ENCODE measurements at places on chromosomes 5 and 9.

- DNase-seq = no peak
Measured at GRCh38 chr9:95336281-95336680, 18.8 kb upstream of the FANCC start.

- no peak for DNase-seq
Measured at GRCh38 chr5:56986626-56986947, 34.7 kb upstream of the MIER3 start.

GRCh38 chr5:57749396-57749795, 266.8 kb upstream of the ACTBL2 start:
- DNase-seq = no peak

GRCh38 chr5:61970218-61970617, 335.8 kb upstream of the KIF2A start:
- no peak for DNase-seq

DNA sequence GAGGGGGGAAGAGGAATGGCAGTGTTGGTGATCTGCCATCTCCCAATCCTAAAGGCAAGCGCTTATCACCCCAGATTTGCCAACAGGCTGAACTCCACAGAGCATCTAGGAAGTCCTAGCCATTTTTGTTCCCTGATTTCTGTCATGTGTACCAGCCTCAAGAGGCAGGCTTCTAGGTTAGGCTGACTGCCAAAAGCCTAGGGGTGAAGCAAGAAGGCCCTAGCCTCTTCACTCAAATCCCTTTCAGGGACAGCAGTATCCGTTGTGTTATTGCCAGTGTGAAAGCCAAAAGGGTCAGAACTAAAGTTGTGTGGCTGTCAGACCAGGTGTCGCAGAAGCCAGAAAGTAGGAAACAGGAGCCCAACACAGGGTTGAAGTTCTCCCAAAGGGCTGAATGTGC, 14.7 kb downstream of the IGIP start:
- no peak for DNase-seq

DNA sequence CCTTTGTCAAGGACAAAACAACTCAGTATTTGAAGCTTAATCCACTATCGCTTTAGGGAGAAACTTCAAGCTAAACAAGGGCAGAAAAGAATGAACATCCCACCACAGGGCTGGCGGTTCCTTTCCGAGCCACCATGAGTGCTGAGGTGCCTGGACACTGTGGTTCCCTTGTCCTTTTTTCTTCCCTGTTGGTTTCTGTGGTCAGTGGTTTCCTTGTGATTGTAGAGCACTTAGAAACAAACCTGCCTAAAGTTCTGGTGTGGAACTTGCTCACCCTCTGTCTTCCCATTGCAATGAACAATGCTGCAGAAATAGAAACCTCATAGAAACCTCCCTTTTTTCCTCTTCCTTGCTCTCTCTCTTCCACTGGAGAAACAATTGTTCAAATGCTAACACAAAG, 79.3 kb upstream of the TBC1D2 start:
- no peak for DNase-seq

GRCh38 chr5:1111727-1112289, at the start of gene SLC12A7:
Gene SLC12A7, minus strand, starts transcription at chr5:1112063. Its CDS starts 72 bp downstream, at chr5:1111991.
- DNase-seq = no peak

DNA sequence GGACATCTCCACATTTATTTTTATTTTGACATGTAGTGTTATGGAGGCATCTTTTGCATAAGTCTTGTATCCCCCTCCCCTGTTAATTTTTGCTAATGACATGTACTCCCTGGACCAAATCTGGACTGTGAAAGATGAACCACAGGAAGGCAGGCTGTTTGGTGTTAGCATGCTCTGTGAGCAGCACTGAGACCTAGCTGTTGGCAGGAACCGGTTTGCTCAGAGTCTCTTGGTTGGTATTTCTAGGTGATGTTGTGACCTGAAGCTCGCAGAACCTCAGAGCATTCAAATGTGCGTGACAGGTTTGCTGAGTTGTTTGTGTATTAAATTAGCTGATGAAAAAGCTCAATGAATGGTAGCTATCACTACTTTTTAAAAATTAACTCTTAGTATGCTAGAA, 53.6 kb upstream of the PHF2 start:
- DNase-seq = no peak

DNA sequence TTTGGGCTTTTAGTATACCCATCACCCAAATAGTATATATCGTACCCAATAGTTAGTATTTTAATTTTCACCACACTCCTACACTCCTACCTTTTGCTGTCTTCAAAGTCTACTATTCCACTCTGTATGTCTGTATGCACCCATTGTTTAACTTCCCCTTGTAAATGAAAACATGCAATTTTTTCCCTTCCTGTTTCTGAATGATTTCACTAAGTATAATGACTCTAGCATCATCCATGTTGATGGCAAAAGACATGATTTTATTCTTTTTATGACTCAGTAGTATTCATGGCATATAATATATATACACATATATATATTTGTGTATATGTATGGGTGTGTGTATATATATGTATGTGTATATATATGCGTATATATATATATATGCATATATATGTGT, 63.1 kb upstream of the FAM174A start:
- DNase-seq = no peak

DNA sequence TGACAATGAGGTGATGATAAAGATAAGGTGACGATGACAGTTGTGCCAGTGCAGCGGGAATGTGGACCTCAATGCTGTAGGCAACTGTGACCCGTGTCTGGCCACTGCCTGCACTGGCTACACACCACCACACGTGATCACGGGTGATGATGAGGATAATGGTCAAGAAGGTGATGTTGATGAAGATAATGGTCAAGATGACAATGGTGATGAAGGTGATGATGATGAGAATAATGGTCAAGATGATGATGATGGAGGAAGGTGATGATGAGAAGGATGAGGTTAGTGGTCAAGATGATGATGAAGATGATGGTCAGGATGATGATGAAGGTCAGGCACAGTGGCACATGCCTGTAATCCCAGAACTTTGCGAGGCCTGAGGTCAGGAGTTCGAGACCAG, 30.7 kb upstream of the AIF1L start:
- DNase-seq = no peak

- DNase-seq = no peak
Measured at GRCh38 chr5:76325876-76326491, 77.1 kb upstream of the IQGAP2 start.

DNA sequence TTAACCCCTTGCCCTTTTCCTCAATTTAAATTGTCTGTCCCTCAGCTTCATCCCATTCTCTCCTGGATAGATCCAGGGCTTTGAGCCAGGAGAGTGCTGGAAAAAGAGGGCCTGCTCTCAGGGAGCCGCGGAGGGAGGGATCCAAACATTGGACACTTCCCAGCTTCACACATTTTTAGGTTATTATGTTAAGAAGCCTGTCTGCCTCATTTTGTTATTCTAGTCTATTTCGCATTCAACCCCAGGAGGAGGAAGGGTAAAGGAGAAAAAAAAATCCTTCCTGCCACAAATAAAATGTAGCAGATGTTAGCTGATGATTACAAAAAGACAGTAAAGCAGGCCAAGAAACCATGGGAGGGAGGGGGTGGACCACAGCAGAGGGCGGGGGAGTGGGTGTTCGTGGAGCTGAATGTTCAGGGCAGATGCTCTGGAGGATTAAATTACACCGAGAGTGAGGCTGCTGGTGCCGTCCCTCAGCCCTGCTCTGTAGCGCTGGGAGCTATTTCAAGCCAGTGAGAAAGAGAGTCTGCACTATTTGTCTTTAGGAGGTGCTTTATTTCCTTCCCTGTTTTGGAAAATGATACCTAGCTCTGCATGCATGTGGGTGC, 60.6 kb upstream of the ZFR start:
- DNase-seq = no peak

DNA sequence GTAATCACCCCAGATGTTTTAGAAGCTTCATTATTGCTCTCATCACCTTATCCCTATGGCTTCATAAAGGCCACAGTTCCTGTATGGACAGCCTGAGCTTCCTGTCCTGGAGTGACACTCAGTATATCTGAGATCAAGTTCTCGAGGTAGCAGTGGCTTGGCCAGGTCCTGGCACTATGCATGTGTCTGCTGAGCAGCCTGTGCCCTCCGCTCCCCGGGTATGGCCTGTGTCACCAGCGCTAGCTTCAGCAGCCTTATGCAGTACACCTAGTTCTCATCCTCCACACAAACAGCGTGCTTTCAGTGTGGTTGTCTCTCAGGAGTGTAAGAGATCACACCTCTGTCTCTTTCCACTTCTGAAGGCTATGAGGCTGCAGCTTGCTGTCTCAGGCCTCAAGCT, 514.7 kb downstream of the DIRAS2 start:
- DNase-seq = no peak

DNA sequence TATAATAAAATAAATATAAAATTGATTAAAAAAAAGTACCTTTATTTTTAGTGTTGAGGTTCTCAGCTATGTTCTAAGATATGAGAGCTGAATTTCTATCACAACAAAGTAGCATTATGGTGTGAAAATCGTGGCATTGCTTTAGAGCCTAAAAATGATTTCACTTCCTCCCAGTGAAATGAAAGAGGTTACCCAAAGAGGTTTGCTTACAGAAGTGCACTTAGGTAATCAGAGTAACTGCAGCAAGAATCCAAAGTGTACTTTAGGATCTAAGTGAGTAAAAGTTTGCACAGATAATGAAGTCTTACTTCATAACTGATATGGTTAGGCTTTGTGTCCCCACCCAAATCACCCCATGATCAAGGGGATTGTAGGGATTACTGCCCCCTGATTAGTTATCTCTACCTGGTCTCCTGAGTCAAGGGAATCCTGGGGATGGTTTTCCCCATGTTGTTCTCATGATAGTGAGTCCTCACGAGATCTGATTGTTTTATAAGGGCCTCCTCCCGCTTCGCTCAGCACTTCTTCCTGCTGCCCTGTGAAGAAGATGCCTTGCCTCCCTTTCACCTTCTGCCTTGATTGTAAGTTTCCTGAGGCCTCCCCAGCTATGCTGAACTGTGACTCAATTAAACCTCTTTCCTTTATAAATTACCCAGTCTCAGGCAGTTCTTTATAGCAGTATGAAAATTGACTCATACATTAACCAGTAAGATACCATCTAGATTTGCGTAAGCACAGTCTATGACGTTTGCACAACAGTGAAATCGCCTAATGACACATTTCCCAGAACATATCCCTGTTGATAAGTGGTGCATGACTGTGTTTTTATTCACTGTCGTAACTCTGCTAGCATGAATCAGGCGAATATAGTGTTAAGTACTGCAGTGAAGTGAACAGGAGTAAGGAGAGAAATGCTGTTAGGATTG, 40.3 kb upstream of the LRRC70 start:
- DNase-seq = no peak

DNA sequence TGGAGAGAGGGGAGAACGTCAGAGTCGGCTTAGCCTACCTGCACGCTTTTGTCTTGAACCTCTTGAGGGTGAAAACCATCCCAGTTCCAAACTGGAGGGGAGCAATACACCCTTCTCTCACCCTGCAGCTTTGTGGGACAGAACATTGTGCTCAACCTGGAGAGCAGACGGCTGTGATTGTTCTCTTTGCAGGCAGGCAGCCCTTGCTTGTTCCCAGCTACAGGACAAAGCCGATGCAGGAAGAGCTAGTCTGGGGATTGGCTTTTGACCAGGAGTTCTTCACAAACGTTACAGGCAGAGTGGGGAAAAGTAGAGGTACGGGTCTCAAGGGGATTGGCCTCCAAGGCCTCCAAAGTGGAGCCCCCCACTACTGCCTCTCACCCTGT, 33.9 kb upstream of the ARHGAP26 start:
- DNase-seq = no peak

DNA sequence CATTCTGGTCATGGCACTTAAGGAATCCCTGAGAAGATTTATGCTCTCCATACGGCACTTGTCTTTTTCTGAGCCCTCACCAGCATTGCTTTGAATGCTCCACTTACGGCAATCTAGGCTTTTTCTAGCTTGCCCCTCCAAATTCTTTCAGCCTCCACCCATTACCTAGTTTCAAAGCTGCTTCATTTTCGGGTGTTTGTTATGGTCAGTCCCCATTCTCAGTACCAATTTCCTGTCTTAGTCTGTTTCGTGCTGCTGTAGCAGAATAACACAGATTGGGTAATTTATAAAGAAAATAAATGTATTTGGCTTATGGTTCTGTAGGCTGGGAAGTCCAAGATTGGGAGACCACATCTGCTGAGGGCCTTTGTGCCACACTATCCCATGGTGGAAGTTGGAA, 42.0 kb downstream of the ARHGEF28 start:
- DNase-seq = no peak

DNA sequence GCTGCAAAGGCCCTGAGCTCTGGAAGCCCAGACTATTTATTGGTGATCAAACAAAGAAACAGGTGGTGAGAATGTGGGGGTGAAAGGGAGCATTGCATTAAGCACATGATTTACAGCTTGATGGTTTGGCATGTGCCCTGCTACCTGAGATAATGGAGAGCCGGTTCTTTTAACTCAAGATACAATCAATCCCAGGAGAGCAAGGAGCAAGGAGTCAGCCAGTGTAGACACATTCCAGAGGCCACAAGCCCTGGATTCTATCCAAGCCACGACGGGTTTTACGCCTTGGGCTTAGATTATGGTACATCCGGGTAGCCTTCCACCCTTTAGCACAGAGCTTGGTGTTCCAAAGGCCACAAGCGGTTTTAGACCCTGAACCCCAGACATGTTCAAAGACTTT, 292.2 kb downstream of the CYLC2 start:
- DNase-seq = no peak

DNA sequence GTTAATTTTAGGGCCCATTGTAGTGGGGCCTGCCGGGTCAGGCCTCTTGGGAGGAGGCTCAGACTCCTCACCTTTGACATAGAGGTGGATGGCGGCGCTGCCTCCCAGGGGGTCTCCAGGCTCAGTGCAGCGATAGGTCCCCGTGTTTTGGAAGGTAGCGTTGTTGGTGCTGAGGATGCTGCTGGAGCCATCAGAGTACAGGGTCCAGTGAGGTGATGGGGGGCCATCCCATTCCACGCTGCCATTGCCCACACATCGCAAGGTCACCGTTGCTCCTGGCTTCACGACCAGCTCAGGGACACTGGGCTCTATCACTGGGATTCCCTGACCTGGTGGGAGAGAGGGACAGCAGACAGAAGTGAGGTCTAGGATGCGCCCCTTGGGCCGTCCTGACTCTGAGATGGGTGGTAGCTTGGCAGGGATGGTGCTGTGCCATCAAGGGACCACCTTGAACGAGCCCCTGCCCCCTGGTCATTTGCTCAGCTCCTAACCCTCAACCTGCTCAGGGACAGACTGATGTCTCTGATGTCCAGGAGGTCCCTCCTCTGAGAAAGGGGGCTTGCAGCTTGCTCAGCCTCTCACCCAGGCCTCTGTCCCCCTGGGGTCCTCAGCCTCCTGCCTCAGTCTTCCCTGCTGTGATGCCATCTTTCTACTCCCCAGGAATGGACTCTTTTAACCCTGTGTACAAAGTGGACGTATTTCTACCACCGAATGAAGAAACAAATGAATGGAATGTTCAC, 5.5 kb downstream of the CSF1R start:
- DNase-seq = peak; percentile 64

DNA sequence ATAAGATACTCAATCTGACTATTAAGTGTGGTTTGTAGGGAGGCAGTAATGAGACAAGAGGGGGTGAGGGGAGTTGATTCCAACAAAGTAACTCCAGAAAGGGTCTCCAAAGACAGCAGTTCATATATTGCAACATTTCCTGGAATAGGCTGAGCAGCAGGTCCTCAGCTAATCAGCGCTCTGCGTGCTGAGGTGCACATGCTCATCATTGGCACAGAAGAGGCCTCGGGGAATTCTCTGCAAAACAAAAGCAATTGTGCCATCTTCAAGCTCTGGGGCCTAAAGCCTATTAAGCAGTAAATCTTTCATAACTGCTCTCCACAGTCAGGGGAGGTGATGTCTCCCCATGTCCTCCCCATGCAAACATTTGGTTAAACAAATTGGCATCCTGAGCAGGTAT, 357.3 kb downstream of the SPOCK1 start:
- no peak for DNase-seq
